RPMI8226 (cell line): ENCODE measurements at places on chromosomes 1 and 21.

DNA sequence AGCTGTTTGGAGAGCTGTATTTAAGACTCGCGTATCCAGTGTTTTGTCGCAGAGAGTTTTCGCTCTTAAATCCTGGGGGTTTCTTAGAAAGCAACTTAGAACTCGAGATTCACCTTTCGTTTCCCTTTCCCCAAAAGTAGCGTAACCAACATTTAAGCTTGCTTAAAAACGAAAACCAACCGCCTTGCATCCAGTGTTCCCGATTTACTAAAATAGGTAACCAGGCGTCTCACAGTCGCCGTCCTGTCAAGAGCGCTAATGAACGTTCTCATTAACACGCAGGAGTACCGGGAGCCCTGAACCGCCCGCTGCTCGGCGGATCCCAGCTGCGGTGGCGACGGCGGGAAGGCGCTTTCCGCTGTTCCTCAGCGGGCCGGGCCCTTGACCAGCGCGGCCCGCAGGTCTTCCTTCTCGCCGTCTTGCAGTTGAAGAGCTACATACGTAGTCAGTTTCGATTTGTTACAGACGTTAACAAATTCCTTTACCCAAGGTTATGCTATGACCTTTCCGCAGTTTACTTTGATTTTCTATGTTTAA is 1.9 kb downstream of the OLIG1 start:
- peak; percentile 74 for DNase-seq

- DNase-seq, result no peak
Observed at GRCh38 chr1:203408486-203409481, 57.9 kb upstream of the FMOD start.

GRCh38 chr21:42474043-42474831 is 21.8 kb downstream of the RSPH1 start:
- no peak for DNase-seq

DNA sequence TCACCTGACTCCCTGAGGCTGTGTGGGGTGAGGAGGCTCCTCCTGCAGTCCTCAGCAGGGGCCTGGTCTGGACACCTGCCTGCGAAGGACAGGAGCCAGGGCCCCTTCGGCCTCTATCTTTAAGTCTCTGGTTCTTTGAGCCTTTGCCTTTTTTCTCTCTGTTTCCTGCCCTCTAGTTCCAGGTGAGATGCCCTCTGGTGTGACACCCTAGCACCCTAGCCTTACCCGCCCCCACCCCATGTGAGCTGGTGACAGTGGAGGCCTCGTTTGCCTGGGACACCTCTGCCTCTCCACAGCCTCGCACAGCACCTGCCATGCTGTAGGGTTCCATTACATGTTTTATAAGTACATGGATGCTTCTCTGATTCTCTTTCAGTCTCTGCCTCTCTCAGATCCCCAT is 47.3 kb downstream of the DDX20 start:
- no peak for DNase-seq

GRCh38 chr1:113029822-113030221 is 43.2 kb upstream of the LRIG2 start:
- DNase-seq, result no peak

DNA sequence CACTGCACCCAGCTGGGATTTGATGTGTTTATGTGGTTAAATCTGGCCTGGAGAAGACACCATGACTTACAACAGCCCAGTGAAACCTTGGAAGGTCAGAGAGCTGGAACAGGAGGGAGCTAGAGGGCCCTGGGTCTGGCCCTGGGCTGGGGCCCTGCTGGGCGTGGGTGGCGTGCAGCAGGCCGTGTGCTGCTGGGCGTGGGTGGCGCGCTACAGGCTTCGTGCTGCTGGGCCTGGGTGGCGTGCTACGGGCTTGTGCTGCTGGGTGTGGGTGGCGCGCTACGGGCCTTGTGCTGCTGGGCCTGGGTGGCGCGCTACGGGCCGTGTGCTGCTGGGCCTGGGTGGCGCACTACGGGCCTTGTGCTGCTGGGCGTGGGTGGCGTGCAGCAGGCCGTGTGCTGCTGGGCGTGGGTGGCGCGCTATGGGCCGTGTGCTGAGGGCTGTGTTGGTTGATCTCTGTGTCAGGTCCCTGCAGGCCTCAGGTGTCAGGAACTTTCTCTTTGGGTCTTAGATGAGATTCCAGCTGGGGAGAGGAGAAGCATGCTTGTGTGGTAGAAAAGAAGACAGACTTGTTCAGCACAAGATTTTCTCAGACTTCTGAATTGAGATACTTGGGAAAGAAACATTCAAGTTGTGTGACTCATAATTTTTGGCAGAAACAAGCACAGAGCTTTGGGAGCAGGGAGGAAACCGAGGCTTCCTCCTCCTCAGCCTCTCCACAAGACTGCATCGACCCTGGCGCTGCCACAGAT is 66.0 kb downstream of the COL18A1 start:
- DNase-seq, result no peak

GRCh38 chr1:201357211-201357610 is 20.3 kb downstream of the TNNT2 start:
- no peak for DNase-seq

- no peak for DNase-seq
Observed at GRCh38 chr1:60809204-60809980, 273.0 kb upstream of the NFIA start.

- DNase-seq, result no peak
Observed at GRCh38 chr1:207878939-207879338, 32.0 kb downstream of the CD34 start.

- no peak for DNase-seq
Observed at GRCh38 chr1:157095091-157095490, 4.5 kb downstream of the ETV3L start.

GRCh38 chr1:167065471-167065870 is 24.7 kb downstream of the GPA33 start:
- DNase-seq, result no peak

- no peak for DNase-seq
Observed at GRCh38 chr1:84146411-84147032, 2.5 kb downstream of the PRKACB start.

DNA sequence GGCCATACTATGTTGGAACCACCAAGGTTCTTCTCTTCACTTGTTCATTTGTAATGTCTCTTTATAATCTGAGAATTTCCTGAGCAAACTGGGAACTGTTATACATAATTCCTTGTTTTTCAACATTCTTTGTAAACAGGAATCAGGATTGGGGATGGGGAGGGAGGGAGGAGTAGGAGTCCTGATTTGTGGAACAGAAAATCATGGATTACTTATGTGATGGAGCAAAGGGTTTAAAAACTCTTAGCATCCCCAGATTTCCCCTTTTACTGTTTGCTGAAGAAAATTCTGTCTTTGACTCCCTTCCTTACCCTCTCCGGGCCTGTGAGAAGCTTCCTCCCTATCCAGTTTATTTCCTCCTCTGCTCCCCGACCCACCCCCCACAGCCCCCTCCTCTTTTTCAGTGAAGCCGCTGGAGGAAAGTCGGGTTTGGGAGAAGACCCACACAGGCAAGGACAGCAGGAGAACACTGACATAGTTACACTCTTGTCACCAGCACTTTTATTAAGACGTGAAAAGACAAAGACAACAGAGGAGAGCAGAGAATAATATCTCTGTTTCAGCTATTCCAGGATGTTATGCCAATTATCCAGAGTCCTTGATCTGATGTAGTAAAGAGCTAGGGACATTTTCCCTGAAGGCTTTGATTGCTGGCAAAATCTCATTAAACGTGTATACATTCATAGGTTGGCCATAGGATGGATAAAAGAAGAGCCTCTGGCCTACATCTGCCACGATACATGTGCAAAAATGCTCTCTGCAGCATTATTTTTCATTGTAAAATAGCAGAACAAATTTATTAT is 4.6 kb upstream of the NBPF1 start:
- no peak for DNase-seq

DNA sequence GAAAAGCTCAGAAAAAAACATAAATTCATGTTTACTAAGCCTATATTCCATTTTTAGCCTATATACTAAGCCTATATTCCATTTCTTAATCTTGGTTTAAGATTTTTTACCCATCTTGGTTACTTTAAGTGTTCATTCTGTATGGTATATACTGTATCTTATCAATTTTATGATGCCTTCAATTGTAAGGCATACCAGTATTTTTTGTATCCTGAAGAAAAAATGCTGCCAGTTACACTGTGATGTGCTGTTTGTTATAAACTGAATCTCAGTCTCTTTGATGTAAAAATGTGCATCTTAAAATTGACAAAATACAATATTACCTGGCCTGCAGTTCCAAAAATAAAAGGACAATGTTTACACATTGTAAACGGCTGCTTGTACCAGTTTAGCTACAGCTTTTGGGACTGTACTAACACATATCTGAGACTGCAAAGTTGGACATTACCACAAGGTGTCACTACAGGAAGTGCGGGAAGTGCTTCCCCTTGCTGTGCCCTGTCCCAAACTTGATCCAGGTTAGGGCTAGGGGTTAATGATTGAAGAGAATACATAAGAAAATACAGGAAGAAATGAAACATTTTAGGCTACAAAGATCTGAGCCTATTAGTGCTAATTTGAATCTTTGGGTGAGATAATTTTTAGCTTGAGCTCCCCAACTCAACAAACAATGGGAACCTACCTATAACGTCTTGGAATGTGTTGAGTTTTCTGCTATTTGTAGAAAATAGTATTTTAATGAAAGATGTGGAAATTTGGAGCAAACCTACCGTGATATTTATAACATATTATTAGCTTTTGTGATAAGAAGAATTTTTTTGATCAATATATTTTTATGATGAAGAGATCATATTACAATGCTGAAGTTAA is 108.9 kb downstream of the LBR start:
- DNase-seq, result peak; percentile 46

GRCh38 chr1:223755992-223756775 is 43.8 kb downstream of the CAPN2 start:
- no peak for DNase-seq

- no peak for DNase-seq
Observed at GRCh38 chr1:32197074-32197473, 3.3 kb upstream of the CCDC28B start.
